ENCODE measurements at places on chromosomes 11 and 22.

DNA sequence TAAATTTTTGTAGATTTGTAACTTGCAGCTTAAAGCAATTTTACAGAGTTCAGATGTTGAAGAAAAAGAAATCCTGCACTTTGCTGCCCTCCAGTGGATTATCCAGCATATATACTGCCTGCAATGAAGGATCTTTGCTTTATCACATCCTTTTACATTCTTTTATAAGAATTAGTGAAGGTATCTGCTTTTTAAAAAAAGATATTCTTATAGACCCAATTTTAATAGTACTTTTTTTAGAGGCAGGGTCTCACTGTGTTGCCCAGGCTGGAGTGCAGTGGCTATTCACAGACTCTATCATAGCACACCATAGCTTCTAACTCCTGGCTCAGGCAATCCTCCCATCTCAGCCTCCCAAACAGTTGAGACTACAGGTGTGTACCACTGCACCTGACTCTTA, 60.7 kb downstream of the TTC17 start:
- DNase-seq: peak; percentile 1

DNA sequence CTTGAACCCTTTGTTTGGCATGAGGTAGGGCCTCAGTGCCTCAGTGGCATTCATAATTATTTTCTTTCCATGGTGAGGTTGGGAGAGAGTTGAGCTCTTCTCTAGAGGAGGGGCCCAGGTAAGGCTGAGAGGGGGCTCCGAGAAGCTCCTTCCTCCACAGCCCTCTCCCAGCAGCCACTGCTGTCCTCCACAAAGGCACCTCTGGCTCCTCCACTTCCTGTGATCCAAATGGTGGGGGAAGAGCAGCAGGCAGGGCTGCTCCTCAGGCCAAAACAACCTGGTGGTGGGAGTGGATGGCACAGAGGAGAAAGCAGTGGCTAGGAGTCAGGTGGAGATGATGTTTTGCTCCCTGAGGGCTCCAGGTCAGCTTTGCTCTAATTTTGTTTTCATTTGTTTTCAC, 13.3 kb downstream of the ROBO4 start:
- DNase-seq: no peak

DNA sequence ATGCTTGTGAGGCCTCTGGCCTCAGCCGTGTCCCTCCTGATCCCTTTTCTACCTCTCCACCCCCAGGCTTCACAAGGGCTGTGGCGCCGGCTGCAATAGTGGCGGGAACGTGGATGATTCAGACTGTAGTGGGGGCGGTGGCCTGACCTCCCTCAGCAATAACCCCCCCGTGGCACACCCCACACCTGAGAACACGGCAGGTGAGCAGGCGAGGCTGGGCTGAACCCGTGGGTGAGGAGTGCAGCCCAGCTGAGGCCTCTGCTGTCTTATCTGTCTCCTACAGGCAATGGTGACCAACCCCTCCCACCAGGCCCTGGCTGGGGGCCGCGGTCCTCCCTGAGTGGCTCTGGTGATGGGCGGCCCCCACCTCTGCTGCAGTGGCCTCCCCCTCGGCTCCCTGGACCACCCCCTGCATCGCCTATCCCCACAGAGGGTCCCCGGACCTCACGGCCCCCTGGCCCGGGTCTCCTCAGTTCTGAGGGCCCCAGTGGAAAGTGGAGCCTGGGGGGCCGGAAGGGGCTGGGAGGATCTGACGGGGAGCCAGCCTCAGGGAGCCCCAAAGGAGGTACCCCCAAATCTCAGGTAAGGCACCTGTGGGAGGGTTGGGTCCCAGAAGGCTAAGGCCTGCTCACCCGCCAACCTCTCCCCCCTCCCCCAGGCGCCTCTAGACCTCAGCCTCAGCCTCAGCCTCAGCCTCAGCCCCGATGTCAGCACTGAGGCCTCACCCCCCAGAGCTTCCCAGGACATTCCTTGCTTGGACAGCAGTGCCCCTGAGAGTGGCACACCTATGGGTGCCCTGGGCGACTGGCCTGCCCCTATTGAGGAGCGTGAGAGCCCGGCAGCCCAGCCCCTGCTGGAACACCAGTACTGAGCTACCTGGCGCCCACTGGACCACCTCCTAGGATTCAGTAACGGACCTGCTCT, 1.5 kb upstream of the SIPA1 start:
- no peak for DNase-seq

- no peak for DNase-seq
Observed at GRCh38 chr11:95700471-95700817, 89.1 kb downstream of the FAM76B start.

DNA sequence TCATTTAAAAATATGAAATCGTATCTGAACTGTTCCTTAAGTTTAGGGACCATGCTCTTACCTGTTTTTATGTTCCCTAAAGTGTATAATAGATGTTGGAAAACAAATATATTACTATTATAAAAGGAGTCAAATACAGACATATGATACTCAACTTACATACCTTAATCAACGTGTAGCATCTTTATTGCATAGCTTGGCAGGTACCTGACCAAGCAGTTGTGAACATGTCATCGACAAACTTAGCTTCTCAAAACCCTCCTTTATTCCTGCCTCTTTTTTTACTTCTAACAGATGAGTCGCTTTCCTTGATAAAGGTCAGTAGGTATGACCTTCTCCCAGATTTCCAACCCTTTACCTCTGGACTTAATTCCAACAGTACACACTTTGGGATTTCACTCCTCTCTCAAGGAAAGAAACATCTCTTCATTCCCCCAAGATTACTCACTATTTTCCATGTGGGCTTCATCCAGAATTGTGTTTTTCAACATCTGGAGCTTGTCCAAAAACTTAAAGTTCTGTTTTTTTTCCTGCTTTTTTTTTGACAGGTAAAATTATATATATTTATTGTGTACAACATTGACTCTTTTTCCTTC, 11.9 kb downstream of the HIPK3 start:
- DNase-seq: no peak

GRCh38 chr11:95076416-95076815, 9.7 kb downstream of the SRSF8 start:
- peak; percentile 6 for DNase-seq

DNA sequence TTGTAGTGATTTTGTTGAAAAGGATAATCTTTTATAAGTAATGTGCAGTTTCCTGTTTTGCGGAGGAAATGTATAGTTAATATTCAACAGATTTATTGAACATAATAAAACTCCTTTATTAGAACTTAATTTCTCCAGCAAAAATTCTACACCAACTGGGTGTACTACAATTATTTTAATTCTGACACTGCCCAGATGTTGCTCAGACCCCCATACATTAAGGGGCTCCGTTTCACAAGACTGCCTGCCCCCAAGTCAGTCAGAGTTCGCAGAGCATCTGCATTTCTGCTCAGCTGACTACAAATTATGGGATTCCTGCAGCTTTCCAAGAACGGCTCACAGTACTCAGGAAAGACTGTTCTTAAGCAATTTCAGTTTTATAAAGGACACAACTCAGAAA, 6.2 kb downstream of the CEP57 start:
- no peak for DNase-seq

GRCh38 chr22:46900549-46900948, 138.1 kb downstream of the TBC1D22A start:
- DNase-seq: no peak

GRCh38 chr22:48500471-48501230, 1327.0 kb downstream of the BRD1 start:
- no peak for DNase-seq

GRCh38 chr11:117664897-117665296, 132.1 kb downstream of the DSCAML1 start:
- no peak for DNase-seq

- DNase-seq: no peak
Observed at GRCh38 chr11:104451197-104451893, 287.4 kb upstream of the PDGFD start.

DNA sequence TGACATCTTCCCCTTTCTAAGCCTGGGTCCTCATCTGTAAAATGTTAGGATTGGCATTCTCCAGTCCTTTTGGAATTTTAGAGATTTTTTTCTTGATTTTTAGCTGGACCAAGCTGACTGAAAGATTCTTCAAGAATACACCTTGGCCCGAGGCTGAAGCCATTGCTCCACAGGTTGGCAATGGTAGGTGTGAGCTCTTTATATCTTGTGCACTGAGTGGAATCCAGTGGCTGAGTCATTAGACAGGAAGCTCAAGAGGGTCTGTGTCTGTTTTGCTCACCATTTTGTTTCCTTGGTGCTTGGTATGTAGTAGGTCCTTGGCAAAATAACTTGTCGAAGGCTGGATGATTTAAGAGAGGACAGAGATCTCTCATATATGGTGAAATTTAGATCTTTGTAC, 6.2 kb downstream of the EIF3L start:
- no peak for DNase-seq

GRCh38 chr11:8283100-8283464, 19.4 kb upstream of the LMO1 start:
- DNase-seq: no peak

DNA sequence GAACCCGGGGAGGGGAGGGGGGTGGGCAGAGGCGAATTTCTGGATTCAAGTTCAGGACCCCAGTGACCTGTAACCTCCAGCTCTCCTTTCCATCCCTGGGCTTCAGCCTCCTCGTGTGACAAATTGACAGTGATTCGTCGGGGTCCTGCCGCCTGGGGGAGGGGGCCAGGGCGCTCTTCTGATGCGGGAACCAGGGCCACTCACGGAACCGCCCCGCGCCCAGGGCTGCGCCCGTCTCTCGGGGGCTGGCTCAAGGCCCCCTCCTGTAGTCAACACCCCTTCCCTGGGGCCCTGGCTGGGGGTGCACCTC, 92.8 kb upstream of the ANO1 start:
- DNase-seq: no peak

DNA sequence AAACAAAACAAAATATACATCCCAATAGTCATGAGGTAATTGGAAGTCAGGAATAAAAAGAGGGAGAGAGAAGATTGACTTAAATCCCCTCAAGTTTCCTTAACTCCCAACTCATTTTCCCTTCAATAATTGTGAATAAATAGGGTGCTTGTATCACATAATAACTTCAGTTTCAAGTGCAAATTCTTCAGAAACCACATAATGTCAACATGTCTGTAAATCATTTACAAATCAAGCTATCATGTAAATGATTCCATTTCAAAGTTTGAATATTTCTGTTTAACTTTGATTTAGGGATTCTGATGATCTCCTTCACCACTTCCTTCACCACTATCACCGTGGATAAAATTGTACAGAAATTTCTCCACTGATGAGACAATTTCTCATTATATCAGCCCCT, 23.2 kb downstream of the CASP5 start:
- DNase-seq: no peak

GRCh38 chr11:120932305-120932915, 91.5 kb upstream of the TBCEL start:
- DNase-seq: no peak

GRCh38 chr11:45871638-45872037, 13.8 kb upstream of the MAPK8IP1 start:
- no peak for DNase-seq

- DNase-seq: no peak
Observed at GRCh38 chr22:36224245-36224644, 15.1 kb downstream of the APOL2 start.

- no peak for DNase-seq
Observed at GRCh38 chr11:133843454-133843987, 1.8 kb downstream of the SPATA19 start.

GRCh38 chr11:110317516-110317932, 21.1 kb upstream of the RDX start:
- peak; percentile 65 for DNase-seq

DNA sequence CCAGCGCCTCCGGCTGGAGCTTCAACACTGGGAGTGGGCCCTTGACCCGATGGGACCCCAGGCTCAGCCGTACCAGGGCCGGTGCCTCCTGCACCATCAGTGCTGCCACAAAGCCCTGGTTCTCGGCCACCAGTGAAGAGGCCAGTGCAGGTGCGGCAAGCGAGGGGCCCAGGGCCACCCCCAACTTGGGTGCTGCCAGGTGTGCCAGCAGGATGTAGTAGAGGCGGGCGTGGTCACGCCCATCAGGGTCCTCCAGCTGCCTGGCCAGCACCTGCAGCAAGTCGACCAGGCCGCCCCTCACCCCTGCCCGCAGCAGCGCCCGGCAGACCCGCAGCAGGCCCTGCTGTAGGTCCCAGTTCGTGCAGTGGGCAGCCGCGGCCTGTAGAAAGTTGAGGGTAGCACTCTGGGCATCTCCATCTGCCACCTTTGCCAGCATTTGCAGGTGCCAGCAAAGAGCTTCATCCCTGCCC, 2.3 kb downstream of the AP5B1 start:
- DNase-seq: no peak

DNA sequence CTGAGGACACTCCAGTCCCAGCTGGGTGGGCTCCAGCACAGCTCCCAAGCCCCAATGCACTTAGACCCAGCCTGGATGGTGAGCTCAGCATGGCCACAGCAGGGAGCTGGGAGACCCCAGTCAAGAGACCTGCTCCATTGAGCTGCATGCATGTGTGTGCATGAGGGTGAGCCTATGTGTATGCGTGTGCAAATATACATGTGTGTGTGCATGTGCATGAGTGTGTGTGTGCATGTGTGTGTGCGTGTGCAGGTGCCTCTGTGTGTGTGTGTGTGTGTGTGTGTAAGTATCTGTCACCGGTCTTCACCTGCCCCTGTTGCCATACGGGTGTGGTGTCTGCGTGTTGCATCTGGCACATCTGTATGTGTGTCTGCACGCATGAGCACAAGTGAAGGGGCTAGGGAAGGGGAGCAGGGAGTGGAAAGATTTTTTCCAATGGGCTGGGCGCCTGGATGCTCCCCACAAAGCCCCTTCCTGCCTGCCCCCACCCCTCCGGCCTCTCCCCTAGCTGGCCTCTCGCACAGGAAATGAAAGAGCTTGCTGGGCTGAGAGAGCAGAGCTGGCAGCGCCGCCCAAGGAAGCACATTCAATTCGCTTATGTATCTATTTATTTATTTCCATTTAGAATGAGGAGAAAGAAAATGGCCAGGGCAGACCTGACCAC, 4.1 kb downstream of the TSPAN32 start:
- no peak for DNase-seq

DNA sequence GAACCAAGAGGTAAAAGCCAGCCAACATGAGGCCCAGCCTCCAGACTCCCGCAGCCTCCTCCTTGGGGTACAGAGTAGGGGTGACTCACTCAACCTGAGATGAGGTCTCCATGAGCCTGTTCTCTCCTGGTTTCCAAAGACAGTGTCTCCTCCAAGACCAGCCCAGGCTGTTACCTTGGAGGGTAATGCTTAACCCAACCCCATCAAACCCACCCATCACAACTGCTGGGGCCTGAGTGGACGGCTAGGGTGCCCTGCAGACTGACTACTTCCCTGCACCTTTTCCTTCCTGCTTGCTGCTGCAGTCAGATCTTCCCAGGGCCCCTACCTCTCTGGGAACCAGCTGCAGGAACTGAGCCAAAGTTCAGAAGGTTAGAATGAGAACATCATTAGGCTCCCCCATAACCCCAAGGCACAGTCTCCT, 5.1 kb upstream of the NOL12 start:
- no peak for DNase-seq

DNA sequence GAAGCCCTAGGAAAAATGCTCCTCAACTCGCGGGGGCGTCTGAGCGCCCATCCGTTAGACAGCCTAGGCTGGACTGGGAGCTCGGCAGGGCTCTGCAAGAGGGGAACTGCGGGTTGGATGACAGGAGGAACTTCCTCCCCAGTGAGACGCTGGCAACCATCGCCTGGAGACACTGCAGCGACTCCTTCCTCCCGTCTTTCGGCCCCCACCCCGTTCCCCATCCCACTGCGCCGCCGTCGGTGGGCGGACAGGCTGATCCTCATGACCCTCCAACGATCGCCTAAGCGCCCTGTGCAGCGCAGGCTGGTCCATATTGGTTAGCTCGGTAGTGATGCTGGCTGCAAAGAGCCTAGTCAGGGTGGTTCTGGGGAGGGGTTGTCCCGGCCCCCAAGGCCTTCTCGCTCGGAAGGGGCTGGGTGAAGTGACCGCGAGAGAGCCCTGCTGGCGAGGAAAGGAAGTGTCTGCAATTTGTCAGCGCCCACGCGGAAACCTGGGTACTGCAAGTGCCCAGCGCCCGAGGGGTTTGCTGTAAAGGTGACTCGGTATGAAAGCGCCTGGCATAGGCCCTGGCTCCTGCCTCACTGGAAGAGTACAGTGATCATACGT, 638 bp downstream of the NRGN start:
- DNase-seq: no peak

Measured in NCI-H774 (cell line).